Left ventricle myocardium inferior (tissue), 1 donor: ENCODE measurements at places on chromosomes 1 and 21.

DNA sequence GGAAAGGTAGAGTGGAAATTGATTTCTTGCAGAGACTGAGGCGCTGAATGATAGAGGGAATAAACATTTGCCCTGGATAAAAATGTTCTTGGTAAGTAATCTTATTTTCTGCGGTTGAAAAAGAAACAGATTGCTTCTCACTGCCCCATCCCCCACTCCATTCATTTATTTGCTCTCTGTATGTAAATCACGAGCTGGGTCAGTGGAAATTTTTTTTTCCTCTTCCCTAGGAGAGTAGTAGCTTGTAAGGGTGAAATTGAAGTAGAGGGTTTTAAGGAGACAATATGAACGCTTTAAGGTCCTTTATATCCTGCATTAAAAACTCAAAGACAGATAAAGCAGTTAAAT lies 1.4 kb upstream of the BRINP3 start:
- H3K27ac ChIP-seq = no peak overlapping the region
- peaks cover 72% of the 10 kb centered on the region for H3K27me3 ChIP-seq
- DNase-seq = no peak
- H3K36me3 ChIP-seq = no peaks in the 10 kb centered on the region
- H3K4me1 ChIP-seq = peaks cover 18% of the 10 kb centered on the region
- H3K4me3 ChIP-seq = peak overlapping the region; percentile 57

- no peak overlapping the region for H3K4me3 ChIP-seq
- no peaks in the 10 kb centered on the region for H3K4me1 ChIP-seq
- no peaks in the 10 kb centered on the region for H3K36me3 ChIP-seq
- DNase-seq = no peak
- H3K27me3 ChIP-seq = peaks cover 38% of the 10 kb centered on the region
Observed at GRCh38 chr1:233361876-233362275, 34.4 kb downstream of the MAP3K21 start.

DNA sequence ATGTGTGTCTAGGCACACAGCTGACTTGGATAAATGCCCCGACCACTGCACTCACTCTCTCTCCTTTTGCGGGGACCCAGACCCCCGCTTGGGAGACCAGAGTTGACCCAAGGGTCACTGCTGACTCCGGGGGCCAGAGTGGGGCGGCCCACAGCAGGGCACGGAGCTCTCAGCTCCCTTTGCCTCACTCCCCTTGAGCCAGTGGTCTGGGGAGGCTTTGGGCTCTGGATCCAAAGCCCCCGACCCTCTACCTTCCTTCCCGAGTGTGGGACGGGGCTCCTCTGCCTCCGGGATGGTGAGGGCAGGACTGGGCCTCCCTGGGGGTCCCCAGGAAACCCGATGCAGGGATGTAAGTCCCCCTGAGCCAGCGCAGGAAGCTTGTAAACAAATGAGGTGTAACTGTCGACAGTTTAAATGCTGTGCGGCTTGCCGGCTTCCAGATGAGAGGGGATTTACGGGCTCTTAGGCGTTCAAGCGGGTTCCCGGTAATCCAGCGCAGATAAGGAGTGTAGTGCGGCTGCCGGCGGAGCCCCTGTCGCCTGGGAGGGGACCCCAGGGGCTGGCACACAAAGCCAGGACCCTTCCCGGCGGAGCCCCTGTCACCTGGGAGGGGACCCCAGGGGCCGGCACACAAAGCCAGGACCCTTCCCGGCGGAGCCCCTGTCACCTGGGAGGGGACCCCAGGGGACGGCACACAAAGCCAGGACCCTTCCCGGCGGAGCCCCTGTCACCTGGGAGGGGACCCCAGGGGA lies 7.4 kb downstream of the ACTRT2 start:
- H3K4me1 ChIP-seq = no peaks in the 10 kb centered on the region
- DNase-seq = no peak
- H3K36me3 ChIP-seq = no peaks in the 10 kb centered on the region
- H3K27me3 ChIP-seq = peaks cover 66% of the 10 kb centered on the region
- no peak overlapping the region for H3K4me3 ChIP-seq

DNA sequence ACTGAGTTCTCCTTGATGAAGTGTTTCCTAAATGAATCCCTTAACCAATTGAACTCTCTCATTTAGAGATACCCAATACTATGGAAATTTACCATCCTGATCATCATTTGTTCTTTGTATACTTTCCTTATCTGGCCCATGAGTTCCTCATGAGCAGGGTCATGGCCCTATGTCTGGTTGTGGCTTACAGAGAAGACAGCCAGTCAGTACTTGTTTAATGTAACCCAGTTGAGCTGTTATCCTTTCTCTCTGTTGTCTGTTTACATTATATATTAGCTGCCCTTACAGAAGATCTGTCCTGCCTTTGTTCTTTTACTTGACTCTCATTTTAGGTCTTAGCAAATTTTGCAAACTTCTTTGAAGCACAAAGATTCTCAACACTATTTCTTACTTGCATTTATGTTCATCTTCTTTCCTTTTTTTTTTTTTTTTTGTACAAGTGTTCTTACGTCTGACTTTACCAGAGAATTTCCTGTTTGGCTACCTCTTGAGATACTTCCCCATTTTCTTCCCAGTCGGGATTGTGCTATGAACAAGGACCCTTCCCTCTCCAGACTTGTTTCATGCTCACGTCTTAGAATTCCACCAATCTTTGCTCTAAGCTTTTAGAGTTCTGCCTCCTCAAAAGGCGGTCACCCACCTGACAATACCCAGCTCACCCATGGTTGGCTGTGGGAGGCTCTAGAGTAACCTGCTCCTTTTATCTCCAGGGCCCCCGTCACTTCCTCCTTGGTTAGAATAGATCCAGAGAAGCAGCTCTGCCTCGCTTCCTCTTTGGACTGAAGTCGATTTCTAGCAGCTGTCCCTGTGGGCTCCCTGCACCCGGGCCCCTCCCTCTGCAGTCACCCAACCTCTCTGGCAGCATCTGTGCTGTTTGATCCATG lies 53.6 kb upstream of the RUNX1 start:
- H3K4me1 ChIP-seq = peaks cover 8% of the 10 kb centered on the region
- peak; percentile 26 for DNase-seq
- H3K4me3 ChIP-seq = no peak overlapping the region
- no peaks in the 10 kb centered on the region for H3K36me3 ChIP-seq
- peaks cover 66% of the 10 kb centered on the region for H3K27me3 ChIP-seq

- no peaks in the 10 kb centered on the region for H3K36me3 ChIP-seq
- H3K27me3 ChIP-seq = no peaks in the 10 kb centered on the region
- no peak for DNase-seq
- no peaks in the 10 kb centered on the region for H3K4me1 ChIP-seq
- H3K27ac ChIP-seq = no peak overlapping the region
- no peak overlapping the region for H3K4me3 ChIP-seq
Observed at GRCh38 chr1:55893155-55893554, 678.0 kb upstream of the USP24 start.
